ENCODE measurements at places on chromosomes 2 and 18.

GRCh38 chr2:225207043-225207442 is 164.8 kb upstream of the DOCK10 start:
- DNase-seq, result peak; percentile 19

- DNase-seq, result no peak
Measured at GRCh38 chr2:70344195-70344594, 42.3 kb upstream of the FAM136A start.

DNA sequence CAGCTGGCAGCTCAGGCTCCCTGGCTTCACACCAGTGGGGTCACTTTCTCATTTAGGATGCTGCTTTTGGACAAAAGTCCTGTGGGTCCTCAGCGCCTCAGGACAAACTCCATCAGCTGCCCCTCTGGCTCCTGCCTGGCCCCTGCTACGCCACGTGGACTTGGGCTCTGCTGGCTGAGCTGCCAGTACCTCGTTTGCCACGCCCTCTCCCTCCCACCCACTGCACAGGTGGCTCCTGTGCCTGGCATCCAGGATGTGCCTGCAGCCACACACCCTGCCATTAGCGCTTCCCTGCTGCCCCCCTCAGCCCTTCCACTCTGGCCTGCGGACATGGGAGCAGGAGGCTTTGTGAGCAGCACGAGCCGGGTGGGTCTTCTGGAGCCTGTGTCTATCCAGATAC is 118.9 kb downstream of the ZNF236 start:
- no peak for DNase-seq

GRCh38 chr2:13030606-13031005 is 313.9 kb downstream of the TRIB2 start:
- DNase-seq, result no peak

- no peak for DNase-seq
Measured at GRCh38 chr18:50751490-50751889, 68.3 kb downstream of the MRO start.

GRCh38 chr18:67665266-67665665 is 148.7 kb upstream of the DSEL start:
- no peak for DNase-seq

- no peak for DNase-seq
Measured at GRCh38 chr2:241200822-241201395, 12.4 kb downstream of the ANO7 start.

DNA sequence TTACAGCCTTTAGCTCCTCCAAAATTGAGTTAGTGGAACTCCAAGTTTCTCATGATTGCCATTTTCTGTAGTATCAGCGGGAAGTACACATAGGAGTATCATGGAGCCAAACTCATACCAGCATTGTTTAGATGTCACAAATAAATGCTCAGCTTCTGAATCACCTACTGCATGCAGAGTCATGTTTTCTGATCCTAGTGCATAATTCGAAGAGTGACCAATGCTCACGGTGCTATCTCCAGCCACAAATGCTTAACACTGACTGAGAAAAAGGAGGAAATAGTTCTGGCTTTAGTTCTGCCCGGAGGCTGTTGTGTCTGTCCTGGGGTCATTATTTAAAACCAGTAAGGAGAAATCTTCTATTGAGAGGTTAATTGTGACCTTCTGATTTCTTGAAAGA is 45.4 kb upstream of the LRATD1 start:
- DNase-seq, result no peak

GRCh38 chr2:96427917-96428316 is 77.2 kb downstream of the NEURL3 start:
- DNase-seq, result no peak
